Forelimb muscle (tissue), 1 donor: ENCODE measurements at places on chromosomes 3 and 15. TPM values are rescaled to one million over a fixed set of nuclear protein-coding genes. Genes with fewer than 3 reads are reported as not detected.

Gene AGBL1
- polyA plus RNA-seq = 25.5 TPM

Gene EFCC1
- 1.6 TPM for polyA plus RNA-seq

Gene VIPR1
- 1.6 TPM for polyA plus RNA-seq

Gene CP
- polyA plus RNA-seq = 1.3 TPM

Gene LDHAL6B
- polyA plus RNA-seq = 0.14 TPM

Gene NUTM1
- not detected for polyA plus RNA-seq

Gene MYZAP
- 2.6 TPM for polyA plus RNA-seq

Gene INKA1
- 6.8 TPM for polyA plus RNA-seq

Gene CTSH
- 18.0 TPM for polyA plus RNA-seq

Gene HESX1
- 1.6 TPM for polyA plus RNA-seq

- DNase-seq = no peak
Measured at GRCh38 chr3:71503525-71504249, 79.8 kb downstream of the FOXP1 start.

GRCh38 chr3:158983216-158984099 is 181.6 kb downstream of the MFSD1 start:
- no peak for DNase-seq

DNA sequence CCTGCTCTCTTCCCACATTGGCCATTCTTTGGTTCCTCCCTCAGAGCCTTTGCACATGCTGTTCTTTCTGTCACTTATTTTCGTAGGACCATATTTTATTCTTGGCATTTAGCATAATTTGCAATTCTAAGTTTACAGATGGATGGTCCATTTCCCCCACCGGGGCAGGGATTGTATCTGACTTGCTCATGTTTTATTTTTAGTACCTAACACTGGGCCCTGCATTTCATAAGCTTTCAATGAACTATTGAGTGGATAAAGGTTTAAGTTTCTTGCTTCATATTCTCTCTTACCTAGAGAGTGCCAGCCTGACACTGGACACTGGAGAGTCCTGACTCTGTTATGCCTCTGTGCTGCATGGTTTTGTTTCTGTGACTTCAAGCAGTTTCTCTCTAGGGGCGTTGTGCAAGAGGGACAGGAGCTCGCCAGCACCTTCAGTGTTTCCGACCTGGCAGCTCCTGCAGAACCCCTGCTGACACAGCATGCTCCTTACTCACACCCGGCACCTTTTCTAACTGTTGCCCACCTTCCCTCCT is 87.4 kb downstream of the FLNB start:
- DNase-seq = no peak

DNA sequence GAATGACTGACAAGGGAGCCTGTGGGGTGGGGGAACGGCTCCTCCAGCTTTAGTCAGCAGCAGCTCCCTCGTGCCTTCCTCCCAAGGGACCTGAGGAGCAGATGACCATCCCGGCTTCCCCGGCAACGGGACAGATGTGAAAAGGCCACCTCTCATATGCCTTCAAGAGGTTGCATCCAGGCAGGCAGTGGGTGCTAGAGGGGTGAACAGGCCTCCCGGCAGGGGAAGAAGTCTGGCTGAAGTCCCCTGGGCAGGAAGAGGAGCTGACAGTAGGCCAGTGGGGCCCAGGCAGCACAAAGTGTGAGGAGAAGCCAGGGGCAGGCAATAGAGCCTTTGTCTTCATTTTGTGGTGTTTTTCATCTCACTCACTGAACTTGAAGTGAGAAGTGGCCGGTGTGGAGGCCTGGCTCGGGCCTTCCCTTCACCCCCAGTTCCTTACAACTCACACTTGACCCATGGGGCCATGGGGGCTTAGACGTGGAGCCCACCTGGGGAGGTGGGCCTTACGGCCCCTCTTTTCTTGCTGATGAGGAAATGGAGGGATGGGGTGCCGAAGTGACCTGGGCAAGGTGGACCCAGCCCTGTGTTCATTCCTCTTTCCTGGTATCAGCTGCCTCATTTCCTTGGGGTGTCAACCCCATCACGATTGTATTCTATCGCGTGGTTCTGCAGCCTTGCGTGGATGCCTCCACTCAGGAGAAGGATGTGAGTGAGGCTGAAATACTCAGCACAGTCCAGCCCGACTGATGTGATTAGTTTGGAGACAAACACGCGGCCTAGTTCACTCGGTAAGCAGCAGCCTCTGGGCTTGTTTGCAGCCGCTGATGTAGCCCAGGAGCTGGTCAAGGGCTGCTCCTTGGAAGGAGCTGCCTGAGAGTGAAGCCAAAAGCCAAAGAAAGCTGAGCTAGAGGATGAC is 115.5 kb upstream of the ALDH1A3 start:
- no peak for DNase-seq

DNA sequence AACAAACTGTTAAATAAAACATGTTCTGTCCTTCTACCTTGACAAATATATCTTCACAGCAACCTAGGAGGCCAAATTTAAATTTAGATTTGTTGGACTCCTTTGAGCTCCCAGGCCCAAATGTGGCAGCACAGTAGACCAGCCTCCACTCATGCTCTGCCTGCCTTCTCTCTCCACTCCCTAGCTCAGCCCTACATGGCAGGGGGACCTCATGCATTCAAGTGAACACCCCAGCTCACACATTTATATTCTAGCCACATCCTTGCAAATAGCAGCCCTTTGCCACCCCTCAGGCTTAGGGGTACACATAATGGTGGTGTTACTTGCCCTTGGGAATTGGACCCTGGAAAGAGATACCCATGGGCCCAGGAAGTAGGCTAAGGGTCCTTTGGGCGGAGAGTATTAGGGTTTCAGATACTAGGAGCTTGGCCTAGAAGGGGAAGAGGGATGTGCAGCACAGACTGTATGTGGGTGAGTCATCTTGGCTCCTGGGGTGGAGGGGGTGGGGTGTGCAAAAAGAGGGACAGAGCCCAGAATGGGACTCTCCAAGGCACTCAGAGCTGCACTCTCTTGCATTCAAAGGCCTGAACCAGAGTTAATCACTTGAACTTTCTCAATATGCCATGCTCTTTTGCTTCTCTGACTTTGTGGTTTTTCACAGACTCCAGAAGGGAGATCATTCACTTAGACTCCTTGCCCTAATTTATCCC is 268.4 kb upstream of the ROPN1 start:
- DNase-seq = no peak

DNA sequence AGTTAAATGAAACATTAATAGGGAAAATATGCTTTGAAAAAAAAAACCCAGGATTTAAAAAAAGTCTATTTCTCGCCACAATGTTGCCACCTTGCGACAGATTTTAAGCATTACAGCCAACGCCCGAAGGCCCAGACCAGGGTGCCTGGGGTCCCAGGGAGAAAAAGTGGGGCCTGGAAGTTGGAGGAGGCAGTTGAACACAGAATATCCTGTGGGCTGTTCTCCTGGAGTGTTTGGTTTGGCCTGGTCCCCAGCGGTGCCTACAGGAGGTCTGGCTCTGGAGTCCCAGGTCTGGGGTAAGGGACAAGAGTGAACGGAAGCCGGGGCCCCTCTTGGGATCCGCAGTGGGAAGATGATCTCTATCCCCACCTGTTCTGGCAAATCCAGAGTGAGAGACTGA is 3.4 kb downstream of the RNU6-1 start:
- DNase-seq = no peak

GRCh38 chr3:82342521-82342920 is 581.1 kb upstream of the GBE1 start:
- no peak for DNase-seq

GRCh38 chr3:20104167-20104661 is 64.0 kb downstream of the KAT2B start:
- DNase-seq = no peak

DNA sequence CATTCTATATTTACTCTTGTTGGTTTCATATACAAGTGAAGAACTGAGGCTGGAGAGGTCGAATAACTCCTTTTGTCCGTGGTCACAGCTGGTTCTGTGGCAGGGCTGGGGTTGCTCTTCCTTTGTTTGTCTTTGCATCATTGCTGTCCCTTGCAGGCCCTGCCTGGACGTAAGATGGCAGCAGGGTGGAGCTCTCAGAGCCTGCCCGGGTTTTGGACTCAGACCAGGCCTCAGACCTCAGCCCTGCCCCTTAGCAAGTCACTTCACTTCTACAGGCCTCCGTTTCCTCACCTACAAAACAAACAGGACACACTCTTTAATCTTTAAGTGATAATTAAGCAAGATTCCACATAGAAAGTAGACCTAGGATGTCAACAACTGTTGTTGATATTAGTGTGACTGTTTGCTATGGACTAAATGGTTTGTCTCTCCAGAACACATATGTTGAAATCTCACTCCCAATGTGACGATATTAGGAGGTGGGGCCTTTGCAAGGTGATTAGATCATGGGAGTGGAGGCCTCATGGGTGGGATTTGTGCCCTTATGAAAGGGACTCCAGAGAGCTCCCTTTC is 65.6 kb upstream of the PLXNA1 start:
- no peak for DNase-seq

- no peak for DNase-seq
Measured at GRCh38 chr15:83673385-83673784, 19.5 kb downstream of the ADAMTSL3 start.

GRCh38 chr3:62918131-62918530 is 42.9 kb upstream of the CADPS start:
- no peak for DNase-seq

DNA sequence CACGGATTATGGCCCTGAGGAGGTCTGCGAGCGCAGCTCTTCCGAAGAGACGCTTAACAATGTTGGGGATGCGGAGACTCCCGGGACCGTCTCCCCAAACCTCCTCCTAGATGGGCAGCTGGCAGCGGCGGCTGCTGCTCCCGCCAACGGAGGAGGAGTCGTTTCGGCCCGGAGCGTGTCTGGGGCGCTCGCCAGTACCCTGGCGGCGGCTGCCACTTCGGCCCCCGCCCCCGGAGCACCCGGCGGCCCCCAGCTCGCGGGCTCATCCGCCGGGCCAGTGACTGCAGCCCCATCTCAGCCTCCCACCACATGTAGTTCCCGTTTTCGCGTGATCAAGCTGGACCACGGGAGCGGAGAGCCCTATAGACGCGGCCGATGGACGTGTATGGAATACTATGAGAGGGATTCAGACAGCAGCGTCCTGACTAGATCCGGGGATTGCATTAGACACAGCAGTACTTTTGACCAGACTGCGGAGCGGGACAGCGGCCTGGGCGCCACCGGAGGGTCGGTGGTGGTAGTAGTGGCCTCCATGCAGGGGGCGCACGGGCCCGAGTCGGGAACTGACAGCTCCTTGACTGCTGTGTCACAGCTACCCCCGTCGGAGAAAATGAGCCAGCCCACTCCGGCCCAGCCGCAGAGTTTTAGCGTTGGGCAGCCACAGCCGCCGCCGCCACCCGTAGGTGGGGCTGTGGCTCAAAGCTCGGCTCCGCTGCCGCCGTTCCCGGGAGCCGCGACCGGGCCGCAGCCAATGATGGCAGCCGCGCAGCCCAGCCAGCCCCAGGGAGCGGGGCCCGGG is 1.6 kb downstream of the TSC22D2 start:
- no peak for DNase-seq

DNA sequence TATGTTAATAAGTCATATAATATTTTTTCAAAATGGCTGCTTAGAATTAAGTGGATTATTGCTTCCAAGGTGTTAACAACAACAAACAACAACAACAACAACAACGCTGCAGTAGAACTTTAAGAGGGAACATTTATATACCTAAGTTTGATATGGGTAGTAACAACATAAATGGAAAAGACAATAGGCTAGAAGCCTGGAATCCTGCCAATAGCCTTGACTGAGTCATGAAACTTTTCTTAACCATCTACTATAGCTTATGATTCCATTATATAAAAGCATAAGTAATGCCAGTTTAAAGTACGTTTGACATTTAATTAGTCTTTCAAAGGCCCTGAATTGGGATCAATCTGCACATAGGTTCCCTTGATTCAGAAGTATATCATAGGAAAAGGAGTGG is 31.2 kb downstream of the SATB1 start:
- DNase-seq = no peak

DNA sequence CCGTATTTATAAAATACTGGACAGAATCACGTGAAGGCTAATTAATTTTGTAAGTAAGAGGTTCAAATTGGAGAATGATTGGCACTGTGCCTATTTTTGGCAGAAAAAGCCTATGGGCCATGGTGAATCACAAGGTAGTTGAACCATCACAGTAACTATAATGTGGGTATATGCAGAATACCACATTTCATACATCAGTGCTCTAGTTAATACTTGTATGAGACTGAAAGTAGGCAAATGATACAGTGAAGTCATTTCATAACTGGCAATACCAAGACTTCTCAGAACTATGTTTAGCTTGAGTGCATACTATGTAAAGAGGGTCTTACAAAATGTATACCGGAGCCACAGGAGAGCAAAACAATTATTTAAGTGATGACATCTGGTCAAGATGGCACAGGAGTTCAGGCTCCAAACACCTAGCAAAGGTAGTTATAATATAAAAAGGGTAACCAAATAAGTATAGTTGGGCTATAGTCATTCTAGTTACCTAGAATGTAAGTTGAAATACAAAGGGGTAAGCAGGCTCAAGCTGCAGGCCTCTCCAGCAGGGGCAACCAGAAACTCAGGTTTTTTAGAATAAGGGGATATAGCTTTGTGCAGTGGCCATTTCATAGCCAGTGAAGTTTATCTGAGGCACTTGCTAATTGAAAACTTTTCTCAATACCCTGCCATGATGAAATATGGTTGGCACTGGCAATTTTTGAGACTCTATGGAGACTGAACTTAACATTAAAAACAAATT is 19.1 kb downstream of the GPR160 start:
- DNase-seq = no peak

- DNase-seq = no peak
Measured at GRCh38 chr3:49199900-49200281, 28.5 kb downstream of the KLHDC8B start.

DNA sequence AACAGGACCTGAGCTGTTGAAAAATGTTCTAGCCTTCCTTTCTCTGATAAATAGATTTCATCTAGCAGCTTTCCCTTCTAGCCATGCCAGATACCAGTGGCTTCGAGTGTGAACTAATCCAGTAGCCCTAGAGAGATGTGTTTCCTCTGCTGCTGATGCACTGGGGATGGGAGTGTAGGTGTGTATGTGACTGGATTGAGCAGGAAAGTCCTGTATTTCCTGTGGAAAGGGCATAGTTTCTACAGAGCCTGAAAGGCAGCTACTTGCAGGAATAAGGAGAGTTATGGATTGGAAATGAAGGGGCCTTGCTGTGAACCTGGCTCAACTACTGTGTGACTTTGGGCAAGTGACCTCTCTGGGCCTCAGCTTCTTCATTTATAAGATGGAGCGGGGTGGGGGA is 8.6 kb downstream of the TIMP4 start:
- DNase-seq = no peak

DNA sequence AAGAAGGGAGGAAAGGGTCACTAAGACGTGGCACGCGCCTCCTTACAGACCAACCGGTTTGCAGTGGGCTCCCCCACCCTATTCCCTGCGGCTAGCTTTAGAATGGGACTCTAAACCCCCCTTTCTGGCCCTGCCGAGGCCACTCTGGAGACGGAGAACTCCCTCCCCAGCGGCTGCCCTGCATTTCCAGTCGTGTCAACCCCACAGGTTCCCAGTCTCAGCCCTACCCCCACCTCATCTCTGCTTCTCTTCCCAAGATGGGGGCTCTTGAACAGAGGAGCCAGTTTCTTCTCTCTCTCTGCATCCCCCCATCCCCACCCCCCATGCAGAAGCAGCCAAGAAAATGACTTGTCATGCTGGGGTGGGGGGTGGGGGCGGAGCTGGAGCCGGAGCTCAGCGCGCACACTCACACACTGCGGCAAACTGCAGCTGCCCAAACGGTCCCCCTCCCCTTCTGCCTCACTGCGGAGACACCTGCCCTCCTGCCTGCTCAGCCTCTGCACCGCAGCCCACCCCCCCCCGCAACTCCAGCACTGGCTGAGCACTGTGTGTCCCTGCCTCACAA is 871 bp downstream of the MAP1A start:
- DNase-seq = no peak

- peak; percentile 59 for DNase-seq
Measured at GRCh38 chr3:158434412-158435038, 136.5 kb upstream of the MLF1 start.

- no peak for DNase-seq
Measured at GRCh38 chr15:67836134-67836455, 3.8 kb downstream of the RNU6-1 start.

GRCh38 chr15:74830868-74831267 is 4.4 kb downstream of the CPLX3 start:
- no peak for DNase-seq
